Cerebellum (tissue), 4 donors: ENCODE measurements at places on chromosomes 1 and 21. TPM values are rescaled to one million over a fixed set of nuclear protein-coding genes. Genes with fewer than 3 reads are reported as not detected.

HECTD3 gene
- 13.5 TPM for total RNA-seq

CAPN8 gene
- total RNA-seq, result not detected

GPR153 gene
- total RNA-seq, result 9.9 TPM

DNA sequence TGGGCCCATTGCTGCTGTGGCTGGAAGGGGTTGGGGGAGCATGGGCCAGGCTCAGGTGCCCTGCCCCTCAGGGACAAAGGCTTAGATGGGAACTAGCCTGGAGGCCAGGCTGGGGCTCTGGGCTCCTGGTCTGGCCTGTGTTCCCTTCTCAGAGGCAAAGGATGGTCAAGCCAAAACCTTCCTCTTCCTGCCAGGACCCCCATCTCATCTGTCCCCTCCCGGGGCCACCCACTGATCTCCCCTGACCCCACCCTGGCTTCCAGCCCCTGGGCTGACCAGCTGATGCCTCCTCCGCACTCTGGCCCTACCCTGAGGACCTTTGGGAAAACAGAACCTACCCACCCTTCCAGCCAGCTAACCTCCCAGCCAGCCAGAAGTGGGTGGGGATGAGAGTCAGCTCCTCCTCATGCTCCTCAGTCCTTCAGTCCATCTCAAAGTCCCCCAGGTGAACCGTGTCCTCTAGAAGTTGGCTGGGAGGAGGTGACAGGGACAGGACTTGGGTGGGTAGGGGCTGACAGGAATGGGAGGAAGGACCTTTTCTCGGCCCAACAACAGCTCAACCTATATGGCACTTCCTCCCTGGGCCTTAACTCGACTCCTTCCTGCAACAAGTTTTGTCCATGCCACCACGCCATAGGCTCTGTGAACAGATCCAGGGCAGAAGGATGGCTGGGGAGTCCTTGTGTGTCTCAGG, 7.5 kb downstream of the PEAR1 start:
- DNase-seq, result no peak

DNA sequence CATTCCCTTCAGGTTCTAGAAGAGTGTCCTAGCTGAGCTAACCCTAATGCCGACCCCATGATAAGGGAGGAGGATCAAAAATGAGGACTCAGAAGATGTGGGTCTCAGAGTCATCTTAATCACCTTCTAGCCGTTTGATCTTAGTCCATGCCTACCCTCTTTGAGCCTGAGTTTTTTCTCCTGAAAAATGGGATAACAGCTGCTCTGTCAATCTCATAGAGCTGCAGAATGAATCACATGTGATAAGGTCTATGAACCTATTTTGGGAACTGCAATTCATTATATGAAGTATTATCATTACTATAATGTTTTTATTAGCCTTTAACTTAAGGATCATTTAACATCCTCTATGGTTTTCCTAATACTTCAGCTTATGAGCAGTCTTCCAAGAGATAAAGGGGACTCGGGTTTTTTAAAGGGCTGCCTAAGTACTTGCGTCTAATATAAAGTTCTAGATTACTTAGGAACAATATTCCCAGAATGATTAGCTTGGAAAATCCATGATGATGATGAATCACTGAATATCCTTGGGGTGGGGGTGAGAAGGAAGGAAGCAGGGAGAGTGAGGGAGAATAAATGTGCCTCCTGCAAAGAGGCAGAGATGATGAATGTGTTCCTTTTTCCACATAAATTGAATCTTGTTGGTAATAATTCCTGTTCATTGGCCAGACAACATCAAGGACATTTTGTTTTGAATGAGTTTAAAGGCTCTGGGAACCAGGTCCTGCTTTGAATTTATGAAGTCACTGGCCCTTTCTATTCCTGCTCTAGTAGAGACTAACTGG, 66.8 kb downstream of the COLGALT2 start:
- no peak for DNase-seq
